ENCODE measurements at places on chromosomes 4 and X.

DNA sequence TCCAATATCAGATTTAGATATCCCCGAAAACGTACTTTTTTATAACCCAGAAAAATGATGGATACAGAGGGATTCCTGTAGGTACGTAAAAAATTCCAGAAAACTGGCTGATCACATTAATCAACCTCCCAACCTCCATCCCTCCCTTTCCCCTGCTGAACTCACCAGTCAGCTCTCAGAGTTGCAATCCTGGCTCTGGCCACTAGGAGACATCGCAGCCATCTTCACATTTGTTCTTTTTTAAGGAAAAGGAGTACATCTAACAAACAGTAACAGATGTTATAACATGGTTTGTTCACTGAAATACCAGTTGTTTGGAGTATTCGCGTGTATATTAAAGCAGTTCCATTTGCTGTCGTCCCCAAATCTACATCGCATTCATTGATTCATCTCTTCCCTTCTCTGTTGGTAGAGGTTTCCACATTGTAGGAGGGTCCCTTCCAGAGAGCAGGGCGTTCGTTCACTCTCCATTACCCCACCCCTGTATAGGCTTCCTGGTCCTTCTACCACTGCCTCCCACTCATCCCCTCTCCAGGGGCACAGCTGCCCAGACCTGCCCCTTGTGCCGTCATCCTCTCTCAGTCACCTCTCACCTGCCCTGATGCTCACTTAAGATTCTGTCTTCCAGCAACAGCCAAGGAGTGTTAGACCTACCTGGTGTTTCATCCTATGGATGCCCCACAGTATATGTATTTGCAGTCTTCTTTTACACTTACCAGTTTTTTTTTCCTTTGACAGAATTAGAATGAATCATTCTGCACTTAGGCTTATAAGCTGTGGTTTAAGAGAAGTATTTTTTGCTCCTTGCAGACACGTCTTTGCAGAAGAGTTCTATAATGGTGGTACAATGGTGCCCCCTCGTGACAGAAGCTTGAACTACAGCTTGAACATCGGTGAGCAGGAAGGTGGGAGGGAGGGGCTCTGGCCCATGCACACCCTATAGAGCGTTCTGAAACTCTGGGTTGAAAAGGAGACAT is 36.8 kb upstream of the RAB40AL start:
- peak; percentile 82 for DNase-seq

DNA sequence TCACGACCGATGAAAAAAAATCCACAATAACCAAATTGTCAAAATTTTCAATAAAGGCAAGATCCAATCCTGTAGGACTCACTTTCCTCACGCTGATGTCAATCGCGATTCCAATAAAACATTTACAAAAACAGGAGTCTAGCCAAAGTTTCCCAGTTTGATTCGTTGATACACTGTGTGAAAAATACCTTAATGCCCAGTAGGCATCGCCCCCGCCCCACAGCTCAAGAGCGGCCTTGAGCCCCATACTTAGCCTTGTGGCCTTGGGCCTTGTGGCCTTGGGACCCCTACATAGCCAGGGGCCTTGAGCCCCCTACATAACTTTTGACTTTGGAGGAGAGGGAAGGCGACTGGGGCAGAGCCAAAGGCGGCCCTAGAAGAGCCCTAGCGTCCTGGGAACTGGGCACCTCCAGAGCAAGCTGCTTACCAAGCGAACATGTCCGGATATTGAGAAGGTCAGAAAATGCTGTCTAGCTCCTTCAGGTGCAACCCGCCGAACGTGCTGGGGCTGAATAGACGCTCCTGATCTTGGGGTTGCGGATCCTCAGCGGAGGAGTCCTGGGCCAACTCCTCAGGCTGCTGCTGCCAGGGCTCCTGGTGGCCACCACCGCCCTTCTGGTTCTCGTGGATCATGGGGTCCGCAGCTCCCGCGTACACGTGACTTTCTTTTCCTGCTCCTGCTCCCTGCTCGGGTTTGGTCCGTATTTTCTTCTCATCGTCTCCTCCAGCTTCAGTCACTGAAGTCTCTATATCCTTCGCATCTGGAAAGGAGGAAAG is 62.9 kb downstream of the RHOXF2B start:
- DNase-seq = no peak

- DNase-seq = peak; percentile 20
Observed at GRCh38 chrX:123425471-123425870, 241.4 kb downstream of the GRIA3 start.

GRCh38 chr4:101224358-101225218 is 122.7 kb downstream of the PPP3CA start:
- DNase-seq = no peak

GRCh38 chr4:77782102-77782835 is 36.9 kb downstream of the CNOT6L start:
- no peak for DNase-seq

DNA sequence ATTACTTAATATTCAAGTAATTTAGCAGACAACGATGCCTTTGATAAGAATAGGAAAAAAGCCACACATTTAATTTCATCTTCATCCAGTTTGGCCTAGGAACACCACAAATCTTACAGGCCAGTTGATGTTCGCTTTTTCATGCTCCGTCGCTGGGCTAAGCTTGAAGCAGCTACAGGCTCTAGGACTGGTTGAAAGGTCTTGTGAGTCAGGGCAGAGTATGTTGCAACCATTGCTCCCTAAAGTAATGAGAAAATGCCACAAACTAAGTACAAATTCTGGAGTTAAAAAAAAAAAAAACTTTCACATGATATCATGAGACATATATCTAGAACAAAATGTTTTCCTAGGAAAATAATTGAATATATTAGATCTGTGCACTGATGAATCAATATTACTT is 123.8 kb downstream of the RPS6KA6 start:
- peak; percentile 31 for DNase-seq

DNA sequence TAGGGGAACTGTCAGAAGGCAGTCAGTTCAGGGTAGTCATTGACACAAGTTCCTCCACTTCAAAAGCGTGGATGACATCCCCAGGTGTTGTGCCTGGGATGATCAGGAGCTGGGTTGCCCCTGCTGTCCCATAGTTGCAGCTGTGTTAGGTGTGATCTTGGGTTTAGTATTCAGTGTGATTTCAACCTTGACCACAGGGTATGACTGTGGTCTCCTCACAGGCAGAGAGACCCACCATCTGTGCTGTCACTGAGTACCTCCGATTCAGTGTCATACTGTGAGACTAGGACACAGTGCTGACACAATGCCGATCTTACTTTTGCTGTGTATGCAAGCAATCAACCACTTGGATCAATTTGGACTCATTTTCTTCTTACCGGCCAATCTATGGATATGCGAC is 25.2 kb downstream of the FOXR2 start:
- no peak for DNase-seq

DNA sequence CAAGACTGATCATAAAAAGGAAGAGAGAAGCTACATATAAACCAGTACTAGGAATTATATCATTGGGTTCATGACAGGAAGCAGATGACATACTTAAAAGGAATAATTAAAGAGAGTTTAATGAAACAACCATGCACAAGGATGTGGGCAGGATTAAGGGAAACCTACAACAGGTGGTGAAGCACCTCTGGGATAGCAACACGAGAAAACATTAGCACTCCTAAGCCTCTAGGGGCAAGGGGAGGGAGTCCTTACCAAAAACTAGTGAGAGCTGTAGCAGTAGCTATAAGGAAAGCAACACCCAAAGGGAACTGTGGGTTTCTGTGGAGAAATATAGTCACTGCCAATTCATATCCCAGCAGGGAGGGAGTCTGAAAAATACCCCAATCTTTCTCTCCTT is 7.2 kb upstream of the THOC2 start:
- DNase-seq = no peak

DNA sequence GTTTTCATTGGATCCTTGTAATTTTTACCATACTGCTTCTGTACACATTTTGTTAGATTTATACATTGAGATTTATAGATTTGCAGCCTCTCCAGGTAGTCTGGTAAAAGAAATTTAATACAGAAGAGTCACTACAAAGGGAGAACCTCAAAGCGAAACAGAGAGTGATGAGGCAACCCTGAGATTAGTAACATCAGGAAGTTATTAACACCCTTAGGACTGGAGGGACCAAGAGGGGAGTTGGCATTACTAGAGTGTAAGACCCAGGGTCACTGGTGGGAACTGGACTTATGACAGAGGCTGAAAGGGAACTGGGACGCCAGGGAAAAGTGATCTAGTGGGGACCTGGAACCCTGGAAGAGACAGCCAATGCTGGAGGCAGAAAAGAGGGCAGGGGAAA is 20.6 kb upstream of the MAML3 start:
- DNase-seq = no peak

GRCh38 chr4:96016634-96017299 is 176.9 kb downstream of the PDHA2 start:
- DNase-seq = peak; percentile 72
